Mucosa of gallbladder (tissue), 1 donor: ENCODE measurements at places on chromosomes 11 and 22.
A peak's percentile ranks its signal among the peaks of the same experiment; 100 is the strongest.

- DNase-seq = no peak
These were observed 26.6 kb downstream of the NF2 start for GRCh38 chr22:29629903-29630516.

- DNase-seq = no peak
These were observed 97.5 kb upstream of the CCDC179 start for GRCh38 chr11:22957786-22958185.

DNA sequence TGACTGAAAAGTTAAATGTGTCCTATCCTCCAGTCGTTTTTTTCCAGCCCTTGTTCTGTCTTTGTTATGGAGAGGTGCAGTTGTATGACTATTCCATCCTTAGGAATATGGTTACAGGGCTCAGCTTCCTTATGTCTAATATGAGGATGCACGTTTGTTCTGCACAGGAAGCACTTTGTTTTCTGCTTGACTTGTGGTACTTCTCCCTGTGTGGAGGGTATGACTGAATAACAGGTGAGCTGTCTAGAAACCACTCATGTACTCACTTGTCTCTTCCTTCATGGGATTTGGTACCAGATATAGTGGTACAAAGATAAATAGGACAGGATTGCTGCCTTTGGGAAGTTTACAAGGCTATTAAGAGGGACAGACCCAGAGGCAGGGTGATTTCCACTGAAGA lies 17.4 kb downstream of the CABIN1 start:
- no peak for DNase-seq

DNA sequence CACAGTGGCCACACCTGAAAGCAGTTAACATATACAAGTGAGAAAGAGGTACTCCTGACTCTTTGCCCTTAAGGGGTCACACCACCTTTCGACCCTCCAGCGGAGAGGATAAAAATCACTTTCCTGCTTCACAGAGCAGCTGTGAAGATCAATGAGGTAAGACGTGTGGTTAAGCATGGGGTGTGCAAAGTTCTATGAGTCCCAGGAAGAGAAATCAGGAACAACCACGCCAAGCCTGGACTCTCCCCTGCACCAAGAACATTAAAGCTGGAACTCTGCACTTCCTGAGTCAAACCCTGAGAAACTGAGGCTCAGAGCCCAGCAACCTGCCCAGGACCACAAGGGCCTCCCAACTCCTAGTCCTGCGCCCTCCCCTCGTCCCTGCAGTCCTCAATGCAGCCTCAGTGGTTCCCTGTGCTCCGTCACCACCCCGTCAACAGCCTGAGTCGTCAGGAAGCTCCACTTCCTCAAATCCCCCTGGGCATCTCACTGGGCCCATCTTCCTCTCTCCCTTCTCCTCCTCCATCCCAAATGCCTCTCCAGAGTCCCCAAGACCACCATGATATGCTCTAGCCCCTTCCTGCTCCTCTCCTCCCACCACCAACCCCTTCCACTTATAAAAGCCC lies 17.7 kb downstream of the TNKS1BP1 start:
- no peak for DNase-seq

DNA sequence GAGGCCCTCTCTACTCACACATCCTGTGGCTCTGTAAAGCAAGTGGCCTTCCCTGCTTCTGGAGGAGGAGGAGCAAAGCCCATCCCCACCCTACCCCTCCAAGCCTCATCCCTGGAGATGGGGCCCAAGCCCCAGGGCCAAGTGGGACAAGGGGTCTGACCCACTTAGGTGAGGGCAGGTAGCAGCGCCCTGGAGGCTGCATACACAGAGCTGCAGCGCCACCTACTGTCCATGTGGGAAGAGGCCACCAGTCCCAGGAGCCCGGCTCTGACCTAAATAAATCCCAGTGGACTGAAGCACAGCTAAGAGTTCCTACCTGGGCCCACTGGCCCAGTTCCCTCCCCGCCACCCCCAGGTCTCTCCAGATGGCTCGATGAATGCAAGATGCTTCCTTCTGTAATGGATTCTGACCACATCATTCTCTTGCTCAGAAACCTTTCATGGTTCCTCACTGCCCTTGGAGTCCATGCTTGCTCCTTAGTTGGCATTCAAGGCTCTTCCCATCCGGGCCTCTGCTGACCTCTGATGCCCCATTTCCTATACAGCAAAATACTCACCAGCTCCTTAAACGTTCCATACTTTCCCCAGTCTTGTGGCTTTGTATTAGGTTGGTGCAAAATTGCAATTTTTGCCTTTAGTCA lies 62.1 kb downstream of the THAP12 start:
- peak; percentile 83 for DNase-seq
